ENCODE measurements at places on chromosomes 5 and 9. TPM values are rescaled to one million over a fixed set of nuclear protein-coding genes. Genes with fewer than 3 reads are reported as not detected.

PCDHB6 gene
- under 0.01 TPM for total RNA-seq

DNA sequence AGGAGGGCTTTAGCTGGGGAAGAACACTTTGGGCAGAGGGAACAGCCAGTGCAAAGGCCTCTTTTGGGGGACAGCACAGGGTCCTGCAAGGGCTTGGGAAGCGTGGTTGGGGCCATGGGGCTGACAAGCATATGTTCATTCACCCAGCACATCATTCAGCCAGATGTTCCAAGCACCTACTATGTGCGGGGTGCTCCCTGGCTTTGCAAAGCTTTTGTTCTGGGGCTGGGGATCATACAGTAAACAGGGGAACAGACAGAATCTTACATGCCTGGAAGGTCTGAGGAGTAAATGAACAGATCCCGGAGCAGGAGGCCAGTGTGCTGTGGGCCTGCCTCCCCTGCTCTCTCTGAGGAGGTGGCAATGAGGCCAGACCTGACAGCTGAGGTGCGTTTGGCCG, 16.7 kb downstream of the PSD2 start:
- no peak for DNase-seq
- H3K27ac ChIP-seq: no peak overlapping the region
- H3K36me3 ChIP-seq: no peaks in the 10 kb centered on the region

GRCh38 chr5:112113565-112113964, 305.5 kb downstream of the EPB41L4A start:
- H3K27ac ChIP-seq: no peak overlapping the region
- no peaks in the 10 kb centered on the region for H3K36me3 ChIP-seq
- H3K4me3 ChIP-seq: no peak overlapping the region
- H3K27me3 ChIP-seq: no peaks in the 10 kb centered on the region
- H3K4me1 ChIP-seq: no peaks in the 10 kb centered on the region

MIGA2 gene
- 9.7 TPM for total RNA-seq

- no peak overlapping the region for H3K4me3 ChIP-seq
- H3K27ac ChIP-seq: no peak overlapping the region
- peaks cover 12% of the 10 kb centered on the region for H3K4me1 ChIP-seq
- peaks cover 30% of the 10 kb centered on the region for H3K27me3 ChIP-seq
These were observed 17.8 kb upstream of the PITX1 start for GRCh38 chr5:135051872-135052271.

DNA sequence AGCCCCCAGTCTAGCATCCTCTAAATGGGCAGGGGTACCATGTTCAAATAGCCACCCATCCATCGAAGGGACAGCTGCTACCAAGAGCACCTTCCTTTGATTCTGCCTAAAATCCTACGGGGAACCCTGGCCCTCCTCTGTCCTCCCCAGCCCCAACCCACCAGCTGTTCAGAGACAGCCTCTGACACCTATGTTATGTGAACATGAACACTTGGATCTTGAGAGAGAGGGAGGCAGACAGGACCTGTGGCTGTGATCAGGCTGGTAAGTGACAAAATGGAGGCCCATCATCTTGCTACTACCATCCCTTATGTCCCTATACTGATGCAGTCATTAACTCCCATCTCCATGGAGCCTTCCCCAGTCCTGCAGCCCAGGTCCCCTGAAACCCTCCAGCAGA, 8.2 kb downstream of the SLC23A1 start:
- no peak for DNase-seq
- no peaks in the 10 kb centered on the region for H3K27me3 ChIP-seq
- H3K27ac ChIP-seq: no peak overlapping the region
- H3K36me3 ChIP-seq: peaks cover 32% of the 10 kb centered on the region

ANGPTL2 gene
- 14.7 TPM for total RNA-seq
